HCT116 (cell line): ENCODE measurements at places on chromosomes 6 and 20.

DNA sequence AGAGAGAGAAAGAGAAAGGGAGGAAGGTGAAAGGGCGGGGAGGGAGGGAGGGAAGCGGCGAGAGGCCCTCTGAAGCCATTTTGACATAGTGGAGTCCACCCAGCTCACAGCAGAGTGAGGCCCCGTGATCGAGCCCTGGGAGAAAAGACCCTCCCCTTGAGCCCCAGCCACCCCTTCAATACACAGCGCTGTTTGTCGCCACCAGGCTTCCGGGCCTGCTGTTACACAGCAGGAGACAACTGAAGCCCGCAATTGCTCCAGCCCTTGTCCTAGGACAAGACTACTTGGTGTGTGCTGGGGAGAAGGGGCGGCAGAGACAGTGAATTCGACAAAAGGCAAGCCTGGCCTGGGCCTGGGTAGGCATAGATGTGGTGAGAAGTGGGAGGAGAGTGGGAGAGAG, 67.3 kb downstream of the PRR18 start:
- DNase-seq: no peak

DNA sequence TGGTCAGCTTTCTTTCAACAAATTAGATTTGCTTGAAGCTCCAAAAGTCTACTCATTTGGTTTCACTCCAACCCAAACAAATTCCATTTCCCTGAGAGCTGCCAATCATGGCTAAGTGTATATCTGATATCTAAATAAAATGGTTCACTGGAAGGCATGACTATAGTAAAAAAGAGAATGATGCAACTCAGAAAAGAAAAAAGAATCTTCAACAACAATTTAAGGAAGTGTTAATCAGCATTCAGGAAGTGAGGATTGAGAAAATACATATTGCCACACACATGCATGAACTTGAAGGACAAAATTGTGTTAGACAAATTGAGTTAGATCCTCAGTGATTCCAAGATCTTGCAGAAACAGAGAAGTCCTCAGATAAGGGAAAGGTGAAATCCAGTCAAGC, 972.9 kb upstream of the FLRT3 start:
- DNase-seq: no peak

DNA sequence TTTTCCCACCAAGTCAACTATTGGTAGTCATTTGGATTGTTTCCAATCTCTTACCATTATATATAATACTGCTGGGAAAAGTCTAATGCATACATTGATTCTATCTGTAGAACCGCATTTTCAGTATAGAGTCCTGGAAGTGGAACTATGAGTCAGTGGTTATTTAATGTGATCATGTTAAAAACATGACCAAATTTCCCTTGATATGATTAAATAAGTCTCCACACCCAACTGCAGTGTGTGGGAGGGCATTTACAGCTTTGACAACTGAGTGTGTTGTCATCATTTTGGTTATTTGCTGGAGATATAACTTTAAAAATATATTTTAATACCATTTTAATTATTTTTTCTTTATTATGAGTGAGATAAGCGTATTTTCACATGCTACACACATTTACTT, 1027.6 kb downstream of the EYS start:
- DNase-seq: no peak

- no peak for DNase-seq
These were observed 36.9 kb upstream of the TBX18 start for GRCh38 chr6:84801250-84801649.

- peak; percentile 47 for DNase-seq
These were observed 304.9 kb upstream of the PRDM1 start for GRCh38 chr6:105781248-105781647.

- DNase-seq: no peak
These were observed 62.8 kb downstream of the SYNJ2 start for GRCh38 chr6:158044525-158044888.
